ENCODE measurements at places on chromosomes 11 and 22.

DNA sequence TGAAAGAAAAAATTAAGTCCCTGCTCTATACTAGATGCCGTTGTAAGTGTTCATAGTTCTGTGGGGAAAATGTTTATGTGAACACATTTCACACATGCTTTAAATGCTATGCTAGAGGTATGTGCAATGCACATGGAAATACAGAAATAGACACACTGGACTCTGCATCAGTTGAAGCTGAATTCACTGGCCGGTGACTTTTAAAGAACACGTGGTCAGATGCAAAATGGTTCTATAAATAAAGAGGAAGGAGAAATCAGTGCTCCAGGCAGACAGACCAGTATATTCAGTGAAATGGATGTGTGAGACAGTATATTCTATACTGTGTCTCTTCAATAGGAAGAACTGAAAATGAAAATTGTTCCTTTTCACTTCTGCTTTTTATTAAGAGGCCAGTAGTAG is 29.9 kb downstream of the TRPC6 start:
- DNase-seq: no peak

DNA sequence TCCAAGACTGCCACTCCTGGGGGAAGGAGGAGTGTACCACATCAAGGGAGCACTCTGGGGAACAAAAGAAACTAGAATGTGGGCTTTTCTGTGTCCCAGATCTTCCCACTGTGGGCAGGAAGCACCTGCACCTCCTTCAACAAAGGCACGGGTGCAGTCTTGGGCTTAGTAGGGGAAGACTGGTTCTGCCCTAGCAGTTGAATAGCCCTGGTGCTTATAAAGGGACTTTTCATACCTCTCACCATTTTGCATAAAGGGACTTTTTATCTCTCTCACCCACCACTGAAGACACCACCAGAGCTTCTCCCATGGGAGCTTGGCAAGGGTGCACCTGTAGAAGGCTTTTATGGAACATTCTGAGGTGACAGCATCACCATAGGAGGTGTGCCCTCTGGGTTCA is 65.8 kb upstream of the MS4A8 start:
- no peak for DNase-seq

DNA sequence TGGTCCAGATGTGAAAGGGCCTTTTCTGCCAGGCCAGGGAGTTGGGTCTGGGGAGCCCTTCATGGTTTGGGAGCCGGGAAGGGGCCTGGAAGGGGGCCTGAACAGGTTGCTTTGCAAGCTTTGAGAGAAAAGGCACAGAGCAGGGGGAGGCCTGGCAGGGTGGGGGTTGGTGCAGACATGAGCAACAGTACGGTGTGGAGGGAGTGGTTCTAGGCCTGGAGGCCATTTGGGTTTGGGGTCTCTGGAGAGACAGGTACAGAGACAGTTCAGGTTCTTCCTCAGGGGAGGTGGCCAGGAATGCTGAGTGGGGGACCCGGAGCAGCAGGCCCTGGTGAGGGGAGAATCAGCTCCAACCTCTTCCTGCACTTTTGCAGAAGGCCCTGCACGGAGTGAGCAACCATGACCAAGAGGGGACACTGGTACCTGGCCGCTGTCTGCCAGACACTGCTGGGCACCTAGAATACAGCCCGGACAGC is 1.4 kb downstream of the KDELR3 start:
- no peak for DNase-seq

- no peak for DNase-seq
These were observed 43.6 kb downstream of the PPARA start for GRCh38 chr22:46193898-46194310.

DNA sequence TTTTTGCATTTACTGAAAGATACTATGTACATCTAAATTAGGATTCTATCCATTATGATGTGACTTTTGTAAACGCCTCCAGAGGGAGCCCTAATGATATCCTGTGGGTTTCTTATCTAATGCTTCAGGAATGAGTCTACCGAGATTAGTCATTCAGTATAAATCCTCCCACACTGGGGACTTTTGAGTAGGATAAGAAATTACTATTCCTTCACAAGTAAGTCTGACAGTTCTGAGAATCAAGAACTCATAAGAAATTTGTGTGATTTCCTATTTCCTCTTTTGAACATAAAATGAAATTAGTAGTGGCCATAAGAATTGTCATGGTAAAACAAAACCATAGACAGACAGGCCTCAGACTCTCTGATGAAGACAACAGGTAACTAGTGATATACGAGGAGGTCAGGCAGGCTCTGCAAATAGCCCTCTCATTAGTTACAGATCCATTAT is 10.0 kb upstream of the OR5M1 start:
- DNase-seq: peak; percentile 53

DNA sequence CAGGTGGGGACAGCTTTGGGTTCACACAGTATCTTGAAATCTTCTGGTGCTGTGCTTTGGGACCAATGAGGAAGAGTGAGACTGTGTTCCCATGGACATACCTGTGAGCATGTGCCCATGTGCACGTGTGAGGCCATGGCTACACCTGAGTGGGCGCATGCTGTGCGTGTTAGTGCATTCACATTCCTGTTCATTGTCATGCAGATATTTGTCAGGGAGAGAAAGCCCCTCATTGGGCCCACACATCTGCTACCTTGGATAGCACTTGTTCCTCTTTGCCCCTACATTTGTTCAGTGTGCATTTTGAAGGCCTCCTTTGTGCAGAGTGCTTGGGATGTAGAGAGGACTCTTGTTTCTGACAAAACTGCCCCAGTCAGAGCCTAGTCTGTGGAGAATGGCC is 154.3 kb upstream of the E2F8 start:
- DNase-seq: no peak

- no peak for DNase-seq
These were observed 14.9 kb upstream of the HBE1 start for GRCh38 chr11:5284637-5285036.

- DNase-seq: no peak
These were observed 6.0 kb upstream of the SLC7A4 start for GRCh38 chr22:21038405-21038804.

GRCh38 chr22:28867191-28867590 is 16.2 kb upstream of the ZNRF3 start:
- no peak for DNase-seq

DNA sequence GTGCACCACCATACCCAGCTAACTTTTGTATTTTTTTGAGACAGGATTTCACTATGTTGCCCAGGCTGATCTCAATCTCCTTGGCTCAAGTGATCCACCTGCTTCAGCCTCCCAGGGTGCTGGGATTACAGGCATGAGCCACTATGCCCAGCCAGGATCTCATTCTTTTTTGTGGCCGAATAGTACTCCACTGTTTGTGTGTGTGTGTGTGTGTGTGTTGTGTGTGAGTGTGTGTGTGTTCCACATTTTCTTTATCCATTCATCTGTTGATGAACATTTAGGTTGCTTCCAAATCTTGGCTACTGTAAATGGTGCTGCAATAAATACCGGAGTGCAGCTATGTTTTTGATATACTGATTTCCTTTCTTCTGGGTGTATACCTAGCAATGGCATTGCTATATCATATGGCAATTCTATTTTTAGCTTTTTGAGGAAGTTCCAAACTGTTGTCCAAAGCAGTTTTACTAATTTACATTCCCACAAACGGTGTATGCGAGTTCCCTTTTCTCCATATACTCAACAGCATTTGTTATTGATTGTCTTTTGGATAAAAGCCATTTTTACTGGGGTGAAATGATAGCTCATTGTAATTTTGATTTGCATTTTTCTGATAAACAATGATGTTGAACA is 105.4 kb downstream of the TTC28 start:
- no peak for DNase-seq

DNA sequence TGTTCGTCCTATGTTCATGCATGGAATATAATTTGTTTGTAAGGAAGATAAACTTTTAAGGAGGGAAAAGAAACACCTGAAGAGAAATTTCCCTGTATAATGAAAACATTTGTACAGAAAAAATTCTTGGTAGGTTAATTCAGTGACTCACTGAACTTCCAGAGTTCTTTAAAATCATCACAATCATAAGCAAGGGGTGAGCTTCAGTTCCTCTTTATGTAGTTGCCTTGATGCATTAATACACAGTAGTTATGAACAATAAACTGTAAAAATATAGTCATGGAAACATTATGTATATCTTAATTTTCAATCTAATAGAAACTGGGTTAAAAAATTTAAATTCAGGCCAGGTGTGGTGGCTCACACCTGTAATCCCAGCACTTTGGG is 1.1 kb upstream of the C11orf65 start:
- DNase-seq: no peak

DNA sequence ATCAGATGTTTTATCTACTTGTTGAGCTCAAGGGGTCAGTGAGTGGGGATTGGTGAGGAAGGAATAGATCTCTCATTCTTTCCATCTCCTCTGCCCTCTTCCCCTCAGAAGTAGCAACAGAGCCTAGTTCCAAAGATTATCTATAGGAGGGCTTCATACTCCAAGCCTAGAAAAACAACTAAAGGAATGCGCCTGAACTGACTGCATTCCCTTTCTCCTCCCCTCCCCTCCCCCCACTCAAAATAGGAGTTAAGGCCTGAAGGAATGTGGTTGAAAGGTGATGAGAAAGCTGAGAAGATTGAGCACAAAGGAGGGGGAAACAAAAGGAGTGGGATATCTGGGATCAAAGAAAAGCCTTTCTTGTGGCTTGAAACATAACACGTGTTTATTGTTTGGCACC is 10.5 kb downstream of the EMSY start:
- DNase-seq: no peak

- DNase-seq: no peak
These were observed 590.7 kb downstream of the TBC1D22A start for GRCh38 chr22:47352920-47353700.

- no peak for DNase-seq
These were observed 12.1 kb downstream of the RTN4R start for GRCh38 chr22:20256027-20256426.

Data from HS-5 (cell line).